MCF 10A (cell line): ENCODE measurements at places on chromosomes 11 and 22.

GRCh38 chr11:118052581-118053206 is 24.2 kb upstream of the TMPRSS4 start:
- no peak overlapping the region for H3K4me3 ChIP-seq
- no peaks in the 10 kb centered on the region for H3K4me1 ChIP-seq
- DNase-seq, result no peak
- H3K27me3 ChIP-seq, result peaks cover 33% of the 10 kb centered on the region
- no peak overlapping the region for H3K27ac ChIP-seq

GRCh38 chr11:62599069-62599696 is 2.5 kb downstream of the MTA2 start:
- peak overlapping the region; percentile 86 for H3K4me3 ChIP-seq
- no peaks in the 10 kb centered on the region for H3K27me3 ChIP-seq
- peak; percentile 98 for DNase-seq
- H3K4me1 ChIP-seq, result peaks cover 38% of the 10 kb centered on the region

- H3K27ac ChIP-seq, result no peak overlapping the region
- H3K4me1 ChIP-seq, result peaks cover 31% of the 10 kb centered on the region
- no peaks in the 10 kb centered on the region for H3K27me3 ChIP-seq
- no peak overlapping the region for H3K4me3 ChIP-seq
- peak; percentile 80 for DNase-seq
- H3K36me3 ChIP-seq, result peaks cover 11% of the 10 kb centered on the region
Observed at GRCh38 chr22:23205339-23206049, 25.2 kb downstream of the BCR start.

GRCh38 chr11:5933116-5933515 is 8.9 kb upstream of the OR56A3 start:
- H3K27me3 ChIP-seq, result no peaks in the 10 kb centered on the region
- no peak for DNase-seq

GRCh38 chr22:44496305-44496704 is 1.7 kb downstream of the RTL6 start:
- H3K4me1 ChIP-seq, result peaks cover 6% of the 10 kb centered on the region
- H3K27me3 ChIP-seq, result no peaks in the 10 kb centered on the region
- peaks cover 5% of the 10 kb centered on the region for H3K36me3 ChIP-seq
- H3K27ac ChIP-seq, result no peak overlapping the region
- peak overlapping the region; percentile 76 for H3K4me3 ChIP-seq
- no peak for DNase-seq

GRCh38 chr11:60498853-60499252 is 6.3 kb downstream of the MS4A12 start:
- H3K27me3 ChIP-seq, result no peaks in the 10 kb centered on the region
- DNase-seq, result no peak
- no peak overlapping the region for H3K4me3 ChIP-seq
- no peaks in the 10 kb centered on the region for H3K36me3 ChIP-seq

- no peaks in the 10 kb centered on the region for H3K4me1 ChIP-seq
- H3K36me3 ChIP-seq, result peaks cover 51% of the 10 kb centered on the region
- no peak for DNase-seq
- H3K4me3 ChIP-seq, result no peak overlapping the region
Observed at GRCh38 chr22:43171019-43171491, 15.9 kb downstream of the TTLL12 start.

GRCh38 chr11:65808744-65809341 is 22.0 kb downstream of the OVOL1 start:
- H3K27ac ChIP-seq, result no peak overlapping the region
- H3K27me3 ChIP-seq, result peaks cover 14% of the 10 kb centered on the region
- H3K36me3 ChIP-seq, result no peaks in the 10 kb centered on the region
- no peak overlapping the region for H3K4me3 ChIP-seq
- no peak for DNase-seq

DNA sequence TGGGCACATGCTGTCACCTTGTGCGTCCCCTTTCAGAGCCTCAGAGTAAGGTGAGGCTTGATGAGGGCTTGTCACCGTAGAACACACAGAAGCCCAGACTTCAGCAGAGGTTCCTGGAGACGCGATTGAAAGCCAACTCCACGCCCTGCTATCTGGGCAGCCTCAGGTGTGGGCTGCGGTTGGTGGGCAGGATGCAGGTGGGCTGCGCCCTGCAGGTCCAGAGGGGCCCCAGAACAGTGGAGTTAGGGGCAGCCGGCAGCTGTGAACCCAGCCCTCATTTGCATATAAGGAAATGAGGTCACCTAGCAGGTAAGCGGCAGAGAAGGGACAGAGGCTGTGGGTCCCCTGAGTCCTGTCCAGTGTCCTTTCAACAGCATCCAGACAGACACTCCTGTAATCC is 15.4 kb downstream of the PHLDA2 start:
- H3K4me1 ChIP-seq, result peaks cover 28% of the 10 kb centered on the region
- H3K36me3 ChIP-seq, result peaks cover 2% of the 10 kb centered on the region
- no peak overlapping the region for H3K4me3 ChIP-seq
- no peaks in the 10 kb centered on the region for H3K27me3 ChIP-seq

DNA sequence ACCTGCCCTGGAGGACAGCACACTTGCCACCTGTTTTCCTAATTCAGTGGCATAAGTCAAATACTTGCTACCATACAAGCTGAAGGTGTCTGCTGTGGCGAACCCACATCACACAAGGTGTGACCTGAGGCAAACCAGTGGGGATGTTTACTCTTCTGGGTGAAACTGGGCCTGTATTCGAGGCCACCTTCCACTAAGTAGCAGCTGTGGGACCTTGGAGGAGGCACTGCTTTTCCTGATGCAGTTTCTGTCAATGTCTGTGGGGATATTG is 927.4 kb downstream of the BRD1 start:
- H3K4me3 ChIP-seq, result no peak overlapping the region
- no peak overlapping the region for H3K27ac ChIP-seq
- H3K27me3 ChIP-seq, result no peaks in the 10 kb centered on the region
- H3K36me3 ChIP-seq, result no peaks in the 10 kb centered on the region
- H3K4me1 ChIP-seq, result no peaks in the 10 kb centered on the region

DNA sequence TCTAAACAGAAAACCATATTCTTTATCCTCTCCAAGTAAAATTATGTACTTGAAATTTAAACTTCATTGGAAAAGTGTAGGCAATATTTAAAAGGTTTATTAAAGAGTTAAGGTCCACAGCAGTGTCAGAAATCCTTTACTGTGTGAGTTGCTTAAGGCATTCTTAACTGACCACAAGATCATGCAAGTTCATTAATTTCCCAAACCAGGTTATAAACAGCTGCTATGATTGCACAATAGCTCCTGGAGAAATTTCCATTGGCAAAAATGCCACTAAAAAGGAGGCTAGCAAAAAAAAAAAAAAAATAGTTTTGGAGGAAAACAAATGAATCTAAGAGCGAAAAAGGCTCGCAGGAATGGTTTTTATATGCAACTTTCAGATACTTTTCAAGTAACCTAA is 106.2 kb downstream of the ETS1 start:
- H3K27me3 ChIP-seq, result no peaks in the 10 kb centered on the region
- no peak overlapping the region for H3K4me3 ChIP-seq
- peaks cover 42% of the 10 kb centered on the region for H3K36me3 ChIP-seq
- H3K27ac ChIP-seq, result no peak overlapping the region
- H3K4me1 ChIP-seq, result peaks cover 39% of the 10 kb centered on the region

GRCh38 chr22:40808018-40808841 is 10.9 kb downstream of the SLC25A17 start:
- H3K4me3 ChIP-seq, result no peak overlapping the region
- H3K36me3 ChIP-seq, result peaks cover 4% of the 10 kb centered on the region
- H3K4me1 ChIP-seq, result peaks cover 25% of the 10 kb centered on the region
- DNase-seq, result no peak

DNA sequence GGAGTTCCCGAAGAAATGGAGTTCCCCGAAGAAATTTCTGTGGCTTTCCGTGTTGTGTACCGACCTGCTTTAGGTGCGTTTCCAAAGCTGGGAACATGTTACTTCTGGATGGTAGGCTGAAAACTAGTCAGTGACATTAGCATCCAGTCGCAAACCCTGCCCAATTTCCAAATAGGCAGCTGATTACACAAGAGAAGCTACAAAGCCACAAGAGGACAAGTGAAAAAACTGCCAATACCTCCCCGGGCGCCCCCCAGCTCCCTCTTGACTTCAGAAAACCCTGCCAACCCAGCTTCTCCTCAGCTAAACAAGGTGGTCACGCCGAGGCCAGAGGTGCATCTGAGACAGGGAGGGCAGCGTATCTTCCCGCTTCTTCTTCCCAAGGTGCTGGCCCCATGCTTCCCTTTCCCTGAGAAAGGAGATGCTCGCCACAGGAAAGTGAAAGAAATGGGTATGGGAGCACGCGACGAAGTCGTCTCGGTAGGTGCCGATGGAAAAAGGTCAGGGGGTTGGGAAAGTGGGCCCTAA is 551 bp downstream of the AGBL2 start:
- H3K4me3 ChIP-seq, result peak overlapping the region; percentile 80
- H3K36me3 ChIP-seq, result peaks cover 55% of the 10 kb centered on the region
- H3K4me1 ChIP-seq, result peaks cover 7% of the 10 kb centered on the region
- no peaks in the 10 kb centered on the region for H3K27me3 ChIP-seq
- no peak for DNase-seq

DNA sequence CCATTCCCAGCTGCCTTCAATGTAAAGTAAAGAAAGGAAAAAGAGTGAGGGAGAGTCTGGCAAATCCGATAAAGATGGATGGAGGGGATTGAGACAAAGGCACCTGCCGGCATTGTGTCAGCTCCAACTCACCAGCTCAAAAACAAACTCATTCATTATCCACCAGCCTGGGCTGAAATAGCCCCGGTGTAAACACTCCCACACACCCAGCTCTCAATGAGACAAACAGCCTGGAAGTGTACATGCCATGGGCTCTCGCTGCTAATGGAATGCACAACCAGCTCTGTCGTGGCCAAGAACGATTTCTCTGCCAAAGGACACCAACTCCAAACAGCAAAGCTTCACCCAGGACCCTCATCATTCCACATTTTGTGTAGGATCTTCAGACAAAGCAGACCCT is 89.3 kb upstream of the OPCML start:
- no peaks in the 10 kb centered on the region for H3K36me3 ChIP-seq
- no peak overlapping the region for H3K4me3 ChIP-seq
- no peaks in the 10 kb centered on the region for H3K4me1 ChIP-seq

DNA sequence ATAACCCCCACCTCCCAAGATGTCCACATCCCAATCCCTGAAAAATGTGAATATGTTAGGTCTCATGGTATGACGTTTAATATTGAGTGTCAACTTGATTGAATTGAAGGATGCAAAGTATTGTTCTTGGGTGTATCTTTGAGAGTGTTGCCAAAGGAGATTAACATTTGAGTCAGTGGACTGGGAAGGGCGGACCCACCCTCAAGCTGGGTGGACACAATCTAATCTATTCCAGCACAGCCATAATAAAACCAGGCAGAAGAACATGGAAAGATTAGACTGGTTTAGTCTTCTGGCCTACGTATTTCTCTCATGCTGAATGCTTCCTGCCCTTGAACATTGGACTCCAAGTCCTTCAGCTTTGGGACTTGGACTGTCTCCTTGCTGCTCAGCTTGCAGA is 315.5 kb downstream of the GUCY1A2 start:
- H3K4me3 ChIP-seq, result no peak overlapping the region
- DNase-seq, result no peak
- H3K27me3 ChIP-seq, result no peaks in the 10 kb centered on the region
- no peaks in the 10 kb centered on the region for H3K36me3 ChIP-seq
- H3K27ac ChIP-seq, result no peak overlapping the region

- DNase-seq, result no peak
- H3K4me3 ChIP-seq, result no peak overlapping the region
- no peaks in the 10 kb centered on the region for H3K4me1 ChIP-seq
- no peaks in the 10 kb centered on the region for H3K27me3 ChIP-seq
- peaks cover 90% of the 10 kb centered on the region for H3K36me3 ChIP-seq
- no peak overlapping the region for H3K27ac ChIP-seq
Observed at GRCh38 chr22:30582788-30583545, 8.5 kb upstream of the GAL3ST1 start.

DNA sequence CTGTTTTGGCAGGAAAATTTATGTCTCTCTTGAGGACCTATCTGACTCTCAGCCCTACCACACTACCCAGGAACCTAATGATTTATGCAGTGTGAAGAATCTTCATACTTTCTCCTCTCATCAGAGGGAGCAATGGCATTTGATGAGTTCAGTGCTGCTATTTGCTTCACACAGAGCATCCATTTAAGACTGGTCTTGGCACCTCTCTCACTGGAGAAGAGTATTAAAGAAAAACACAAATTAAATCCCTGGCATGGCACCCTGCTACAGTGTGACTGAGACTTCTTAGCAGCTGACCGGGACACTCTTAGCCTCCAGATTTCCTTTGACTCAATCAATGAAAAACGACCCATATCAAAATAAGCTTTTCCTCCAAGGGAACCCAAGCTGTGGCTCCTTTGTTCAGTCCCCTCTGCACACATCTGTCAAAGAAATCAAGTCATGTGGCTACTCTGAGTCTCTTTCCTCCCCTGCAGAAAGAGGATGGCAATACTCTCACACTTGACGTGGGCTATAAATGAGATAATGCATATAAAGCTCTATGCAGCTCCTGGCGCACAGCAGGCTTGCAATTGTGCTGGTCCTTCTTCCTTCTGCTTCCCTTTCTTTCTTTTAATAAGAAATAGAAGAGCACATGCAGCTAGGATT is 186.1 kb upstream of the E2F8 start:
- H3K4me1 ChIP-seq, result no peaks in the 10 kb centered on the region
- no peaks in the 10 kb centered on the region for H3K36me3 ChIP-seq
- no peak for DNase-seq

GRCh38 chr11:12725055-12725862 is 51.0 kb downstream of the TEAD1 start:
- H3K27me3 ChIP-seq, result no peaks in the 10 kb centered on the region
- H3K36me3 ChIP-seq, result peaks cover 12% of the 10 kb centered on the region
- peaks cover 53% of the 10 kb centered on the region for H3K4me1 ChIP-seq
- no peak for DNase-seq
- peak overlapping the region; percentile 96 for H3K27ac ChIP-seq

- H3K4me1 ChIP-seq, result peaks cover under 1% of the 10 kb centered on the region
- H3K36me3 ChIP-seq, result no peaks in the 10 kb centered on the region
- no peak overlapping the region for H3K4me3 ChIP-seq
- no peak for DNase-seq
- H3K27ac ChIP-seq, result no peak overlapping the region
- H3K27me3 ChIP-seq, result no peaks in the 10 kb centered on the region
Observed at GRCh38 chr22:38081941-38082828, 1.8 kb downstream of the SLC16A8 start.

GRCh38 chr11:33323421-33323820 is 66.2 kb downstream of the HIPK3 start:
- H3K4me1 ChIP-seq, result peaks cover 19% of the 10 kb centered on the region
- no peaks in the 10 kb centered on the region for H3K27me3 ChIP-seq
- H3K4me3 ChIP-seq, result no peak overlapping the region

DNA sequence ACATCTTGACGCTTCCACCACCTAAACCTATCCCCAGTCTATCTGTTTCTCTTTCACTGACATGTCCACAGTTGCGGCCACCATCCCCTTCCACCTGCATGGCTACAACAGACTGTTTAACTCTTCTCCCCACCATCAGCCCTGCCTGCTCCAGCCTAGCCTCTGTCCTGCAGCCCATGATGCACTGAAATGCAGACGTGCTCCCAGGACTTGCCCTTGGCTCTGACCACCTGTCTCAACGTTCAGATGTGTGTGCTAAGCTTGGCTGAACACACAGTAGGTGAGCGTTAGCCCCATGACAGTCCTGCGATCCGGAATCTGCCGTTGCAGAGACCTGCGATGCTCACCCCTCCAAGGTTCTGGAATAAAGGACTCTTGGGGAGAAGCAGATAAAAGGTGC is 22.7 kb downstream of the CBX7 start:
- peaks cover under 1% of the 10 kb centered on the region for H3K4me1 ChIP-seq
- no peak for DNase-seq
- no peaks in the 10 kb centered on the region for H3K27me3 ChIP-seq

GRCh38 chr22:20224917-20225692 is 43.0 kb downstream of the RTN4R start:
- H3K27me3 ChIP-seq, result no peaks in the 10 kb centered on the region
- no peak overlapping the region for H3K27ac ChIP-seq
- H3K36me3 ChIP-seq, result no peaks in the 10 kb centered on the region
- no peak for DNase-seq
